ENCODE measurements at places on chromosomes 3 and 15. TPM values are rescaled to one million over a fixed set of nuclear protein-coding genes. Genes with fewer than 3 reads are reported as not detected.

Gene EPHB3
- total RNA-seq = not detected

- no peak for DNase-seq
Observed at GRCh38 chr15:38626443-38627050, 61.9 kb upstream of the RASGRP1 start.

DNA sequence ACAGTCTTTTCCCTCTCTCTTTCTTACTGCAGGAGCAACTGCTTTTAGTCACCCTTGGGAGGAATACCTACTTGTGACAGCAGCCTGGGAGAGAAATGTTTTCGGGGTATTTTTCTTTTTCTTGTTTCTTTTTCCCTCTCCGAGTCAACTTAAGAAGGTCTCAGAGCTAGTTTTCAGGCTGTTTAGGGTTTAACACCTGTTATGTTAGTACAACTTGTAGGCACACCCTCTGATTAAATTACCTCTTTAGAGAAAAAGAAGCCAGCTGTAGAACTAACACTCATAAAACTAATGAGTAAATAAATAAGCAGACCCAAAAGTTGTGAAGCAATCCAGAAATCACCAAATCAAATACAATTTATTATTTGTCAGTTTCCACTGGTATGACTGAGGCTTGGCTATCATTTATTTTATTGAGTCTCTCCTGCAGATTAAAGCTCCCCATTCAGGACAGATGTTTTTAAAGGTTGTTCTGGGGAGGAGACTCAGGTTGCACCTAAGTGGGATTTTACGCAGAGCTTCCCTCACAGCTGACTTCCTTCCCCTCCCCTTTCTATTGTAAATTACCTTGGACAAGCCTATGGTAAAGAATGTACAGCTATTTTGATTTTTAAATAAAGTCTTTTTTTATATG lies 112.5 kb downstream of the FOXB1 start:
- DNase-seq = no peak

Gene MCTP2
- 0.75 TPM for total RNA-seq

DNA sequence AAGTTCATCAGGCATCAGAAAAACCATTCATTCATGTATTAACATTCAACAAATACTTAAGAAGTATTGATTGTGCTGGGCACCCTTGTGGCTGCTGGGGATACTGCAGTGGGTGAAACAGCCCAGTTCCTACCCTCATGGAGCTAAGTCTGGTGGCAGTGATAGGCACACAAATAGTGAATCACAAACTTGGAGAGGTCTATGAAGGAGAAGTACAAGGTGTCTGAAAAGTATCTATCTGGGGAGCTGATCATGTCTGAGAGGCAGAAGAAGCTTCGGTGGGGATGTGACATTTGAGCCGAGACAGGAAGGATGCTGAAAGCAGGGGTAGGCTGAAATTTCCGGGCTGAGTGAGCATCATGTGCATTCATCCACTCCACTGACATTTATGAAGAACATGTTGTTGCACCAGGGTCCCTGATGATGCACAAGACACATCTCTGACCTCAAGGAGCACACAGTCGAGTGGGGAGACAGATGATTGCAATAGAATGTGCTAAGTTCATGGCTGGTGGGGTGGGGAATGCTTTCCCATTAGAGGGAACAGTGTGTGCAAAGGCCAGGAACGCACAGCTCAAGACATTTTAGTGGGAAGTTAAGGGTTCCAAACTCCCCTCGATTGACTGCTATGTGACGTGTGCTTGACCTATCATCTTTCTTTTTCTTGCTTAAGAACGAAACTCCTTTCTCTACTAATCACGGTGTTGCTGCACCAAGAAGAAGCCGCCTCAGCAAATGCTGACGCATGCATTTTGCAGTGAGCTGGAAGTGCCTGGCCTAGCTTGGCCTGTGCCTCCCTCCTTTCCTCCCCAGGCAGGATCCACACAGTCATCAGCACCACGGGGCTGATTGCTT lies 309.1 kb upstream of the ICE2 start:
- DNase-seq = peak; percentile 31

Gene EPHB1
- total RNA-seq = 2.5 TPM

GRCh38 chr3:107455621-107456020 lies 67.1 kb upstream of the BBX start:
- no peak for DNase-seq

DNA sequence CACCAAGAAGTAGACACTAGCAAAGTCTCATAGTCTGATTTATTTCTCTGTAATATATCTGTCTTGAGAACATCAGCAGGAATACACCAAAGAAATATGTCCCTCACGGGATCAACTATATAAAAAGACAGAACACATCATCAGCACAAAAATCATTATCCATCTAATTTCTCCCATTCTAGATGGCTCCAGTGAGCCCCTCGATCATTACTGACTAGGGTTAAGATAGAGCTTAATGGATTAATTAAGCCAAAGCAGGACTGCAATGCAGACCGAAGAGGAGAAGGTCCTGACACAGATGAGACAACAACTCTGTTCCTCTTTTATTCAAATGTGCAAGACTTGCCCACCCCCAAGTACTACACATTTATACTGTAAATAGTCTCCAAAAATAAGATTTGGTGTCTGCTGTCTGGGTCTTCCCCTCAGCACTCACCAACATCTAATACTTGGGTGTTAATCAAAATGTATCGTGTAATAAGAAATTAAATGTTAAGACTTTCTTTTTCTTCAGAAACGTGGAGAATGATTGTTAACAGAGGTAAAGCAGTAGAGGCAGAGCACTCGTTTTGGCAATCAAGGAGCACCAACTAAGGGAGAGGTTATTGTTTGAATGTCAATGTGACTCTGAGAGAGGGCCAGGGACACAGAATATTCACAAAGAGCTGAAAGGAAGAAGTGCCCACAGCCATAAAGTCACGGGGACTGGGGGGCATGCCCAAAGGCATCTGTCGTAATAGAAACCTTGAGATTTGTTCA lies 133.6 kb downstream of the TIGIT start:
- DNase-seq = no peak

Gene FBXL22
- total RNA-seq = not detected

DNA sequence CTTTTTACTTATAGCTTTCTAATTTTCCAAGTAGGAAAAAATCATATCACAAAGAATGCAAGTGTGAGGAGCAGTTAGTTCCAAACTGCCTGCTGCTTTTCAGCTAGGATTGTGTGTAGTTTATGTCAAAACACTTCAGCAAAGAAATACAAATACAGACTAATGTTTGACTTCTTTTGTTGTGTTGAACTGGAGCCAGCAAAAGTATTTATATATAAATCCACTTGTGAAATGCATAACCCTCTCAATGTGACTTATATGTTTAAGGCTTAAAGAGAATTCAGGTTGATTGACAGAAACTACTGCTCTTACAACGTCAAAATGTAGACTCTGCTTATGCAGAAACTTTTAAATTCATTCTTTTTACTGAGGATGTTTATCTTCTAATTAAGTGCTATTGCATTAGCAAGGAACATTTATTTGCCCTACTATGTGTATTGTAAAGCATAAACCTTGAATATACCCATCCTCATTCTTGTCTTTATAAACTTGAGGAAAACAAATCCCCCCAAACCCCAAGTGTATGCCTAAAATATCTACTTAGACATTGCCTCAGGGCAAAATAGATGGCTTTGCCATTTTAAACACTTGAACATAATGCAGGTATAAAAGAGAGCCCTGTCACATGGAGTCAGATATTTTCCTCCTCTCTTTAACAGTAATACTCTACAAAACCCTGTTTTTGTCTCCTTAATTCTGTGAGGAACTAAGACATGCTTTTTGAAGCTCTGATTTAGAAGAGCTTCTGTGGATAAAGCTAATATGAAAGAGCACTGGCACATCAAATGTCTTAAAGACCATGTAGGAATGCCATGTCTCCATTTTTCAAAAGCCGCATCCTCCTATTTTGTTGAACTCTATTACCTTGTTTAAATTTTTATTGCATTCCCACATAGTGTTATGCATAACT lies 302.8 kb upstream of the TBC1D5 start:
- DNase-seq = no peak

DNA sequence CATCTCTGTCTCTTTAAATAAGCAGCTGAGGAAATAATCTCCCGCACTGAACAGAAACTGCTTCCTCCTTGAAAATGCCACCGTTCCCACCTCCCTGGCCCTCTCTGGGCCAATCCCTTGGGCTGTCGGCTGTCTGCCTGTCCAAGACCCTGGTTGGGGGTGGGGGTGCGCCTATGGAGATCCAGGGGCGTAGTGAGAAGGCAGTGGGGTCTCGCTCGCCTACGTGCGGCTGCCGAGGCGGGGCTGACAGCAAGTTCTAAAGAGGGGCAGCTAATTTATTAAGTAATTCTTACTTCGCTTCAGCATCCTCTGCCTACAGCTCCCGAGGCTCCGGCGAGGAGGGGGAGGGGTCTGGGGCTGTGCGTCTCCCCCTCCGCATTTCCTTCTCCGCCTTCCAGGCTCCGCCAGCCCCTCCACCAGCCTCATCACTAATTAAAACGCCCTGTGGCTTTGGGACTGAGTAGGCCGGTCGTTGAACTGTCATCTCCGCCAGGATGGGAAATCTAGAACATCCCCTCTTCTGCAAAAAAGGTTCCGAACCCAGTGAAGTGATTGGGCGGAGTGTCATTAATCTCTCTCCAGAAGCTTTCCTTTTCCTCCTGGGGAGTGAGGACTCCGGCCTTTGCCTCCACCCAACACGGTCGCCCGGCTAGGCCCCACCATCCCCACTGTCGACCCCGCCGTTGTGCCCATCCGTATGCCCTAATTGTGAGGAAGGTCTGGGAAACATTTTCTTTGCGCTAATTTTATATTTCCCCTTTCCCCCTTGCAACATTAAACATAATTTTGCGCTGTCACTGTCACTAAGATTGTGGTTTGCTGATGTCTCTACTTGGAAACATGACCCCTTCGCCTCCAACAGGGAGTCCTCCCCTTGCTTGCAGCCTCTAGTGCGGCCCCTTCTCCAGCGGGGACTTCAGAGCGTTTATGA lies 16.9 kb downstream of the NR2F2 start:
- DNase-seq = peak; percentile 86

Gene RPL14
- 2,051 TPM for total RNA-seq

GRCh38 chr3:114318295-114318694 lies 24.5 kb downstream of the TIGIT start:
- no peak for DNase-seq

GRCh38 chr15:82045179-82045891 lies 483 bp downstream of the MEX3B start:
- peak; percentile 65 for DNase-seq

DNA sequence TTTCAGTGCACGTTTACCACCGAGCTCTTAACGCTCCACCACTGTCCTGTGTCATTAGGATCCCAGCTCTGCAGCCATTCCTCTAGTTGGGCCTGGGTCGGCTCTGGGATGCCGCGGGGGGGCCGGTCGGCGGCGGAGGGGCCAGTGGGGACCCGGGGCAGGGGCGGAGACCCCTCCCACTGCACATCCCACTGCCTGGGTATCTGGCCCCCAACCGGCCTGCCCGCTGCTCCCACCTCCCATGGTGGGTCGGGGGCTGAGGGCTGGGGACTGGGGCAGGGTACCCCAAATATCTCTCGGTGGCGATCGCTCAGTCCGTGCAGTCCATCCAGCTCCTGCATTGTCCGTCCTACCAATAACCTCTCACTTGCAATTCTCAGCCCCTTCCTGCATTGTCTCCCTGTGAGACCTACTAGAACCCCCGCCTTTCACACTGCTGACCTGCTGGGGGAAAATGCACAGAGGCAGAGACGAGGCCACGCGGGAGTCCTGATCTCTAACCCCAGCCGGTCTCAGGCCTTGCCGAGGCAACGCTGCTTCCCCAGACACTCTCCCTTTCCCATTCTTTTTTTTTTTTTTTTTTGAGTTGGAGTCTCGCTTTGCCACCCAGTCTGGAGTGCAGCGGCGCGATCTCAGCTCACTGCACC lies 24.0 kb upstream of the MUC20 start:
- DNase-seq = no peak

DNA sequence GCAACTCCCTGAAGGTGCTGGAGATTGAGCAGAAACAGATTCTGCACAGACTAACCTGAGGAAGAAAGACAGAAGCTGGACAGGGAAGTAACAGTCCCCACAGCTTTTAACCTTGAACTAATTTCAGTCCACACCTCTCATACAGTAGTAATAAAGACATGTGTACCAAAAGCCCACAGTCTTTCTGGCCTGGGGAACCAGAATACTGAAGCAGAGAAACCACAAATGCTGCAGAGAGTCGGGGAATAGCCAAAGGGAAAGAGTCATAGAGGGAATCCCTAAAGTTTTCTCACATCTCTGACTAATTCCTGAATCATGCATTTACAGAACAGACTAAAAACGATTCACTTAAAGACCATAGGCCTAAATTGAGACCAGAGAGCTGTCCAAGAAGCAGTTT lies 503.4 kb upstream of the NECTIN3 start:
- peak; percentile 6 for DNase-seq

DNA sequence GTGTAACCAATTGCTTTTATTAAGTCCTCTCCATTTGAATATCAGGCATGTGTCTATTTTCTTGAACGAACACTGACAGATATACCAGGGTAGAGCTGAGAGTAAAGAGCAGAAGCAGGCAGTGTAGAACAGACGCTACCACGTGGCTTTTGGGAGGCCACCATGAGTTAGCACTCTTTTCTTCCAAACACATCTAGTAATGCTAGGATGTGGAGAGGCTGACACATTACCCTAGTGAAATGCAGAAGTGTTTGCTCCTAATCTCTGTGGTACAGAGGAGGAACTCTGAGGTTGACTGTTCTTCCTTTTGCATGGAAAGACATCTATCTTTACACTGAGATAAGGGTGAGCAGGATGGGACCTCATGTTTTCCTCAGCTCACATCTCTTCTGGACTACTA lies 216.3 kb downstream of the SATB1 start:
- DNase-seq = no peak

- DNase-seq = no peak
Observed at GRCh38 chr15:100836501-100836900, 43.1 kb upstream of the ALDH1A3 start.

DNA sequence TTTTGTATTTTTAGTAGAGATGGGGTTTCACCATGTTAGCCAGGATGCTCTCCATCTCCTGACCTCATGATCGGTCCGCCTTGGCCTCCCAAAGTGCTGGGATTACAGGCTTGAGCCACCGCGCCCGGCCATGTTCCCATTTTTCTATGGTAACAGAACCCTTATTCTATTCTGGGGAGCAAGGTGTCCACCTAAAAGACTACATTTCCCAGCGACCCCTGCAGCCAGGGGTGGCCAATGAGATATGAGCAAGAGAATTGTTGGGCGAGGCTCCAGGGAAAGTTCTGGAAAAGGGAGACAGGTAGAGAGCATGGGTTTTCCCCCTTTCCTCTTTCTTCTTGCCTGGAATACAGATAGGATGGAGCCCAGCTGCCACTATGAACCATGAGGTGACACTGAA lies 96.9 kb downstream of the LINGO1 start:
- no peak for DNase-seq

DNA sequence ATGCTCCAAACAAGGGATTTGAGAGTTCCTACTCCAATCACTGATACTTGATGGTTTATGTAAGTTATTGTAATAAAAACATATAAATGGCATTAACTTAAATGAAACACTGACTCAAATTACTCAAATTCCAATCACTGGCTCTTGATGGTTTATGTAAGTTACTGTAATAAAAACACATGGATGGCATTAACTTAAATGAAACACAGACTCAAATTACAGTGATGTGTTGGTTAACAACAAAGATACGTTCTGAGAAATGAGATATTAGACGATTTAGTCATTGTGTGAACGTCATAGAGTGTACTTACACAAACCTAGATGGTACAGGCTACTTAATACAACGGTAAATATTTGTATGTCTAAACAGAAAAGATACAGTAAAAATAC lies 6.6 kb downstream of the MOBP start:
- DNase-seq = no peak

Gene DHX30
- 86.9 TPM for total RNA-seq

GRCh38 chr15:23860290-23861245 lies 173.5 kb upstream of the NDN start:
- no peak for DNase-seq

- DNase-seq = no peak
Observed at GRCh38 chr3:195129644-195130492, 141.1 kb downstream of the XXYLT1 start.
